ENCODE measurements at places on chromosomes 5 and 9. TPM values are rescaled to one million over a fixed set of nuclear protein-coding genes. Genes with fewer than 3 reads are reported as not detected.

Gene GRXCR2
- not detected for total RNA-seq

Gene KLF4
- not detected for total RNA-seq

Gene ZNF483
- 3.2 TPM for total RNA-seq

Gene BTNL9
- total RNA-seq: 232 TPM

Gene PGM5
- total RNA-seq: not detected

Gene PROB1
- total RNA-seq: 5.9 TPM

Gene TICAM2
- total RNA-seq: 0.87 TPM

Gene GPRIN1
- 5.3 TPM for total RNA-seq

Gene SLC36A2
- total RNA-seq: not detected

Gene VCAN
- total RNA-seq: not detected

Gene PCDHB3
- not detected for total RNA-seq

Gene ITK
- not detected for total RNA-seq

Gene SHB
- 0.55 TPM for total RNA-seq

Gene ARL14EPL
- total RNA-seq: not detected

Gene C5orf46
- total RNA-seq: not detected

Gene CER1
- not detected for total RNA-seq

Gene NOL6
- total RNA-seq: 30.9 TPM

Gene SH3RF2
- not detected for total RNA-seq

Gene CBY3
- not detected for total RNA-seq

Gene WDR31
- 1.4 TPM for total RNA-seq

Gene PCDHGB4
- total RNA-seq: 6.5 TPM

Gene LHX2
- total RNA-seq: not detected

Gene HMCN2
- not detected for total RNA-seq

Gene NUTM2G
- total RNA-seq: not detected

Gene UNC5A
- not detected for total RNA-seq

Gene ALDH1A1
- not detected for total RNA-seq

Measured in OCI-LY7 (cell line).